ENCODE measurements at places on chromosomes 7 and 10.

DNA sequence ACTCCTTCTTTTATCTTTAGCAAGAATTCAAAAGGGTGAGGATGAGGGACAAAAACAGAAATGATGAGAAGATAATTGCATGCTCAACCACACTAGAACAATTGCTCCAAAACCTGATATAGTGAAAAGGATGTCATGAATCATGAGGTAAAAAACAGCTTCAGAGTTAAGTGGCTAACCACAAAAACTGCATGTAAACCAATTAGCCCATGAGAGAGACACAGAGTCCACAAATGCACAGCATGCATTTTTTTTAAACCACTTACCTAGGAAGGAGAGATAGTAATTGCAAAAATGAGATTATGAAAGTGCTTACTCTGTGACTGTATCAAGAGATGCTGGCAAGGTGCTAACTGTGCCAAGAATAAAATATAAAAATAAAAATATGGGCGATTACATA lies 132.9 kb downstream of the MBL2 start:
- no peak for DNase-seq

DNA sequence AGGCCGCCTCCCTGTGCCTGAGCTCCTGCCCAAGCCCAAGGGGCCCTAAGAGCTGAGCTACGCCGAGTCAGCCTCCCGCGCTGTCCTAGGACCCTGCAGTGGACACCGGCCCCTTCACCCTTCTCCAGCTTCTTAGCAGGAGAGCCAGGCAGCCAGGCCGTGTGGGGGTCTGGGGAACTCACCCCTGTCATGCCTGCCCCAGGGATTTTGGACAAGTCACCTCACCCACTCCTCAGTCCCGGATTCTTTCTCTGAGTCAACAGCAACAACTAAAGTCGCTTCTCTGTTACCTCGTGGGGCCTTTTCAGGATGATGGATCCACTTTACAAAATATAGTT lies 79.3 kb downstream of the MKI67 start:
- DNase-seq: no peak

DNA sequence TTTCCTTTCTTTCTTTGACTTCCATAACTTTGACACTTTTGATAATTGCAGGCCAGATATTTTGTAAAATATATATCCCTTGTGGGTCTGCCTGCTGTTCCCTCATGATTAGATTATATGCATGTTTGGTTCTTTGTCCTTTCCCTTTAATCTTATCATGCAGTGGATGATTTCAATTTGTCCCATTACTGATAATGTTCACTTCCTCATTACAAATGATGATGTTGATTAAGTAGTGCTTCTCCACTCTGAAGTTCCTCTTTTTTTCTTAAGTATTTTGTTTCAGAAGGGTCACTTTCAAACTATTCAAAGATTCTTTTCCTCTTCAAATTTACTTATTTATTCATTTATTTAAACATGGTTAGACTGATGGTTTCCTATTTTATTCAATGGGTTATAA lies 898.1 kb downstream of the XPNPEP1 start:
- DNase-seq: no peak

DNA sequence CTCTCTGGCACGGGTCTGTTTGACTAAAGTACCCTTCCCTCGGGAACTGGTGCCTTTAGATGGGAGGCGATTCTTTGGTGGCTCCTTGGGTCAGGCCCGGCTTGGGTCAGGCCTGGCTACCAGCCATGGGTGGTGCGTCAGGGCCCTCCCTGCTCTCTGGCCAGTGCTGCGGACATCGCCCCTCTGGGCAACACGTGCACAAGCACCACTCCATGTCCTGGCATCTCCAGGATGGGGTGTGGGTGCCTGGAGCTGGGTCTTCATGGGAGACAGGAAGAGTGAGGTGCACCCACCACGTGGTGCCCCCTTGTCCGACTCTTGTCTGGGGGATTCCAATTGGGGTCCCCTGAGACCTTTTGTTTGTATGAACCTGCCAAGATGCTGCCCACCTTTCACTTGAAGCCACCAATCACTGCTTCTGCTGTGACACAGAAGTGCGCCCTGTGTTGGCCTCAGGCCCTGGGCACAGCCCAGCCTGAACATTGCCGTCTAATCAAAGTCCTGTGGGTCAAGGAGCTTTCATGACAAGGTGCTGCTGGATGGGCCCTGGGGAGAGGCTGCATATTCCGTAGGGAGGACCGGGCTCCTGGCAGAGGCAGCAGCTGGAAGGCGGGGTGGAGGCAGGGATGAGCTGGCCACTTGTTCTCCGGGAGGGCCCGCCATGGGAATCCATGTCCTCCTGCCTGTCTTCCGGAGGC lies 11.1 kb upstream of the PWWP2B start:
- no peak for DNase-seq

GRCh38 chr7:19783541-19783940 lies 10.1 kb upstream of the TMEM196 start:
- DNase-seq: no peak

DNA sequence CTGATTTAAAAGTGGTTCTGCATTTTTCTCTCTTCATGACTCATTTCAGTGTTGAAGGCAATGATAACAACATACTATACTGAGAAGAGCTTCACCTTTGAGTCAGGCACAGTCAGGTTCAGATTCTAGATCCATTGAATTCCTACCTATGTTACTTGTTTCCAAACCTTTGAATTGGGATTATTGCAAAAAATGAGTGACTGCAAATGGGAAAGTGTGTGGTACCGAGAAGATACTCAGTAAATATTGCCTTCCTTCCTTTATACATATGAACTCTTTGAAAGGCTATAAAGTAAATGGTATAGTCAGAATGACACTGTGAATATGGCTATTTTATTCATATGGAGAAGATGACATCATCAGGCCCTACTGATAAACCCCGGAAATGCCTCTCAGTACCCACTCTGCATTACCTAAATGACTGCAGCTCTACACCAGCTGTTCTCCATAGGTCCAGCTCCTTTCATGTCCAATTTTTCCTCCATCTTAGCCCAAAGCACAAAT lies 66.7 kb upstream of the FGL2 start:
- DNase-seq: no peak

- DNase-seq: no peak
Observed at GRCh38 chr7:44210107-44210506, 9.3 kb downstream of the YKT6 start.
